ENCODE measurements at places on chromosomes 11 and 22.

DNA sequence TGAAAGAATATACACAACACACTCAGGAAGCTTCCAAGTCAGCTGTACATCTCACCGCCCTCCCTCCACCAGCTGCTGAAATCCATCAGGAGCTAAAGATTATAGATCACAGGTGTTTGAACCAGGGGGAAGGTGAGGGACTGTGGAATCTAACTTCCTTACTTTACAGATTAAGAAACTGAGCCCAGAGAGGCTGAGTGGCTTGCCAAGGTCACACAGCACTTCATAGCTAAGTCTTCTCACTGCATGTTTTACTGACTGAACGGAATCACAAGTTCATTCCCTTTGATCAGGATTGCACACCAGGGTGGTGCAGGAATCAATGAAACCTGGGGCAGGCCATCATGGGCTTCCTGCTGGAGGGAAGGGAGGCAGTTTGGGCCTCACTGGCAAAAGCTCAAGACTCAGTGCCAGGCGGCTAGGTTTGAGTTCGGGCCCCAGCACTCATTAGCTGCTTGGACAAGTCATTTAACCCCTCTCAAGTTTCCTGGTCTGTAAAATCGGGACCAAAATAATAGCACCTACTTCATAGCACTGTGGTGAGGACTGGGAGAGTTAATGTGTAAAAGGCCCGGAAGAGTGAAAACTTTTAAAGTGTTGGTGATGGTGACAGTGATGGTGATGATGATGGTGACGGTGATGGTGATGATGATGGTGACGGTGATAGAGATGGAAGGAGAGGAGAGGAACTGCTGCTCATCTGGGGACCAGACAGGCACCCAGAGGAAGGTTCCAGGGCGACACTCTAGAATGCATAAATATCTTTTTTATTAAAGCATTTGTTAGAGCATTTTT lies 8.2 kb downstream of the CD5 start:
- no peak for DNase-seq

DNA sequence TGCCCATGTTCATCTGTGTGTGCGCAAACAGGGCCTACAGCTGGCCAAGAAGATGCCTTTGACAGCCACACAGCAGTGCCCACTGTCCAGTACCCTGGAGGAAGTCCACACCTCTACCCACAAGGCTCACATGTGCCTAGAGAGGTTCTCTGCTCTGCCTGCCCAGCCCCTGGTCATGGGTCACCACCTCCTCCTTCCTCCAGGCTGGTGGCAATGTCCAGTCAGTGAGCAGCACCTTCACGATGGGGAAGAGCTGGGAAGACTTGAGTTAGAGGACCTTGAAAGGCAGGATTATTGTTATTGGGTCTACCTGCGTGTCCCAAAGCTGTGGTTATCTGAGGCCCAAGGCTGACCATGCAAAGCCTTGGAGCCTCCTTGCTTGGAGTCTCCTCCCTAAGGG lies 28.4 kb upstream of the TTC12 start:
- DNase-seq = no peak

GRCh38 chr11:43943931-43944751 lies 1.7 kb downstream of the C11orf96 start:
- DNase-seq = no peak

DNA sequence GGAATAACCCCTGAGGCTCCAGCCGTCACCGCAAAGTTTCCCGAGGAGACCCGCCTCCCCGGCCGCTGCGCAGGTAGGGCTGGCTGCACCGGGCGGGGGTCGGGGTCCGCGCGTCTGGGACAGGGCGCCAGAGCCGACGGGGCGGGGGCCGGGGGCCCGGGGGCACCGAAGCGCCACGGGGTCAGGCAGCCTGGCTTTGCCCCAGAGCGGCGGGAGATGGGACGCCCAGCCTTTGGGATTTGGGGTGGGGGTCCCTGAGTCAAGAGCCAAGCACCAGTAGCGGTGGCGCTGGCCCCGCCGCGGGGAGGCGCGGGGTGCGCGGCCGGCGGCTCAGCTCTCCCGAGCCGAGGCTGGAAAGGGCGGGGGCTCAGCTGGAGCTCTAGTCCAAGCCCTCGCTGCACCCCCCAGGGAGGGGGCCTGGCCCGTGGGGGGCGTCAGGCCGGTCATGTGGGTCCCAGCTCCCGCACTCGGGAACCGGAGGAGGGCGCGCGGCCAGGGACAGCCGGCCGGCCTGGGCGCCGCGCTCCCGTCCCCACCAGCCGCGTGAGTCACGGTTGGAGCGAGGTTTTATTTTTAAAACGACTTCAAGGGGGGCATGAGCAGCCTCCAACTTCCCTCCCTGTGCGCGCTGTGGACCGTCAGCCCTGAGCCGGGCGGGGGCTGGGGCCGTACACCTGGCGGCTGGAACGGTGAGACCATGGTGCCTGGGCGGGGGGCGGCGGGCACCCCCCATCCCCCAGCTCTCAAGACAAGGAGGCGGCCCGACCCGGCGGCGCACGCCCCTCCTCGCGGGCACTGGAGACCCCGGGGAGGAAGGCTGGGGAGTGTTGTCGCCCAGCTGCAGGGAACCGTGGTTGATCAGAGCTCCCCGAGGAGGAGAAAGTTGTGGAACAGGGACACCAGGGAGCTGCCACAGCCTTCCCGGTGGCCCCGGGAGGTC lies 626 bp downstream of the FLRT1 start:
- DNase-seq = peak; percentile 31

- no peak for DNase-seq
These were observed 2.0 kb upstream of the VEGFB start for GRCh38 chr11:64232182-64232966.

- DNase-seq = peak; percentile 74
These were observed 25.7 kb downstream of the LRRC10B start for GRCh38 chr11:61534025-61534932.
